Suppressor macrophage treated with lipopolysaccharide for 1 hour (primary cell): ENCODE measurements at places on chromosomes 3 and 15.

DNA sequence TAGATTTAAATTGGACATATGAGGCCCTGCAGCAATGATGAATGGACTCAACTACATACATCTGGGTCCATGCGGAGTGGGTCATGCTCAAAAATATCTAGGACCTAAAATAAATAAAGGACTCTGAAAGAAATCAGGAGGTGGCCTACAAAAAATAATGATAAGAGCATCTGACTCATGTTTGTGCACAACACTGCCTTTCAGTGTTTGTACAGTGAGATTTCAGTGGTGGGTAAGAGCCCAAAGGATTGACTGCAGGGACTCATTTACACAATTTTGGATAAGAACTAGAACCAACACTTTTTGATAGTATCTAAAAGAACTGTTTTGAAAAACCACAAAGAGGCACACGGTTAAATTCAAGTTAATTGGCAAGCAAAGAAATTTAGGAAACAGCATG lies 285.5 kb downstream of the SLC9A9 start:
- DNase-seq, result no peak

DNA sequence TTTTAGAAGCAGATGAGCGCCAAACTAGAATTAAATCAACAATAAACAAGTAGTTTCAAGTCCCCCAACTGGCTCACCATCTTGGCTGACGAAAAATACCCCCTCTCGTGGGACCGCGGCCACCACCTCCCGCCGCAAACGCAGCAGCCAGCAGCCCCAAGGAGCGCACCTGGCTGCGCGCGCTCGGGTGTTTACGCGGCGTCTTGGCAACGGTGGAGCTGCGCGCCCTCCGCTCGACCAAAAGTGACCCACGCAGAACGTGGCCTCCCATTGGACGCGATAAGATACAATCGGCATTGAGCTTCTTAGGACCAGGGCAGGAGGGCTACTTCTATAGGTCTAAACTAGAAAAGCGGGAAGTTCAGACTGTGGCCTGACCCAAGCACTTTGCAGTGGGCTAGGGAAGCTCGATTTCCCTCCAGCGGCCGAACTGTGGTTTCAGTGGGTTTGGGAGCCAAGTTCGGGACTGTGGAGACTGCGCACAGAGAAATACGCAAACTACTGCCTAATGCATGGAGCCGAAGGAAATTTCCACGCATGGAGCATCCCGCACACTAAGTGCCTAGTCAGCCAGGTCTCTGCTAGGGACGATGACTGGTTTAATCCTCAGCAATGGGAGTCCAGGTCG lies at the start of gene MNS1:
TSS of gene MNS1 (minus strand) at position 245 of the 628 bp plus-strand sequence. CDS start at position 80, 165 bp downstream.
- DNase-seq, result peak; percentile 96

- DNase-seq, result no peak
Measured at GRCh38 chr3:120438665-120439370, 12.0 kb downstream of the FSTL1 start.

DNA sequence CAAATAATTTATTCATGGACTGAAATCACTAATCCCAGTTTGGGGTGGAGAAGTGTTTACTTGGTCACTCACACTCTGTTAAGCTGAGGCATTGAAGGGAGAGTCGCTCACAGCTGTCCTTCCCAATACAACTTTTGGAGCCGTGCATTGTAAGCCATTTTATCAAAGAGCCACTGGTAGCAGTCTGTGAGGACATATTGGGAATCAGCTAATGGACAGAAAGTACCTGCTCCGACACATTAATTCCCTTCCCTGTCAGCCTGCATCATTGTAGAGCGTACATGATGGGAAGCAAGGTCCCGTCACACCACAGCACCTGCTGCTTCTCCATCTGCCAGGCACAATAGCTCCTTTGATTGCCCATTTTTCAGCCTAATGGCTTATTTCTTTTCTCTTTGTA lies 643.2 kb downstream of the SQOR start:
- DNase-seq, result no peak

DNA sequence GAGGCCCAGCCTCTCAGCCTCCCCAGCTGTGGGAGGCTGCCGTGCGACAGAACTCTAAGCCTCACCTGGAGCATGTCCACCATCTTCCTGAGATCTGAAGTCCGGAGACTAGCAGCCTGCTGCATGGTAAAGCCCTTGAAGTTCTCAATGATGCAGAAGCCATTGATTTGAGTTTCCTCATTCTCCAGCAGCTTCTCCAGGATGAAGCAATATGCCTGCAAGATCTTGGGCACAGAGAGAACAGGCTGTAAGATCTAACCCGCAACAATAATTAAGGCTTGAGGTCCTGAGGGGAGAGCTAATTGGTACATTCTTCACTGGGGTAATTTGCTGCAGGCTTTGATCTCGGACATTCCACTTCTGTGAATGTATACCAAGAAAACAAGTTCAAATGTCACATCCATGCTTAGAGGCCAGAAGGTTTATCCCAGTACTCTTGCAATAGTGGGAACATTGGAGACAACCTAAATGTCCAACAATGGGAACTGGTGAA lies 9.7 kb downstream of the RLBP1 start:
- no peak for DNase-seq

DNA sequence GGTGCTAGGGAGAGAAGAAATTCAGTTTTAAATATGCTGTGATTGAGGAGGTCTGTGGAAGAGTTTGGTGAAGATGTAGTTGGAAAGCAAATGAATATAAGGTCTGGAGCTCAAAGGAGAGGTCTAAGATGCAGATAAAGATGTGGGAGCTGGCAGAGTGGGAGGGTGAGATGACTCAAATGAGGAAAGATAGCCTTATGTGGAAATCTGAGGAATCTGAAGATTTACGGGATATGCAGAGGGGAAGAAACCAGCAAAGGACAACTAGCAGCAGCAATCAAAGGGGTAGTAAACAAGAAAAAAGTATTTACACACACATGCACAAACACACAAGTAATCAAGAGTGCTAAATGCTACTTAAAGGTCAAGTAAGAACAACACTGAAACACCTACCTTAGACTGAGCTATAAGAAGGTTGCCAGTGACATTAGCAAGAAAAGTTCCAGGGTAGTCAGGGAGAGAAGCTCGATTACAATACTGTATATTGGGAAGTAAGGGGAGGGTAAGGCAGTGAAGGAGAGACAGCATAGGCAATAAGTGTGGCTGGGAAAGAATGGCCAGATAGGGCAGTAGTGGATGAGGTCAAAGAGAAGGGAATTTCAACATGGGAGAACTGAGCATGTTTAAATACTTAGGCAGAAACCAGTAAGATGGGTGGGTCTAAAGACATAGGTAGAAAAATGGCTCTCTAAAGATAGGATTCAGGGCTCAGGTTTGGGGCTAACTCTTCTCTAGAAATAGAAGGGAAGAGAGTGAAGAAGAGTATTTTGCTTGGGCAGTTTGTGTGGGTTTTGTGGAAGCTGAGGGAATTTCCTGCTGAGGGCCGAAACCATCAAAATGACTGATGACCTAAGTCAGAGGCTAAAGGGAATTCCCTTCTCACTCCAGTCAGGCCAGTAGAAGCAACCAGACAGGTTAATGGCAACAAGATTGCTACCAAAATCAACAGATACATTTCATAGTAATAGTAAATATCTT lies 8.9 kb downstream of the CMTM6 start:
- peak; percentile 91 for DNase-seq

- no peak for DNase-seq
Measured at GRCh38 chr3:169062501-169062900, 601.0 kb downstream of the MECOM start.

DNA sequence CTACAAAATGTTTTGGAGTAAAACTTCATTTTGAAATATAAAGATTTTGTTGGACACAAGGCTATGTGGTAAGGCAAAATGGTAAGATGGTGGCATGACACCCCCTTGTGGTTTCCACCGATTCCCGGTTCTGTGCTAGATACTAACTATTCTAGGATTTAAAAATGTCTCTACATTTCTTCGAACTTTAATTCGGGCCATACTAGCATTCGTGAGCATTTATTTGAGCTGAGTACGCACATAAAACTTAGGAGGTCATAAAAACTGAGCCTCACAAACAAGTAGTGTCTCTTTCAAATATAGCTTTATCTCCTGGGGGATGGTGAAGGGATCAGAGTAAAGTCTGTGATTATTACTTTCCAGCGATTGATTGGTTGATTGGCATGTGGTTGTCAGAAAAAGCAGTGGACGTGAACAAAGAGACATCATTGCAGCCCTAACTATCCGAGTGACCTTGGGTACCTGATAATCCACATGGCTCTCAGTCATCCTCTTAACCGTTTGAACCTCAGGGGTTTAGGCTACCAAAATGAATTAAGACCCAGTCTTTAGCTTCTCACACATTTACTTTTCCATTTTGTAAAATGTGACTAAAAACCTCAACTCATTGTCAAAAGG lies 1.1 kb upstream of the ZNF639 start:
- peak; percentile 43 for DNase-seq

DNA sequence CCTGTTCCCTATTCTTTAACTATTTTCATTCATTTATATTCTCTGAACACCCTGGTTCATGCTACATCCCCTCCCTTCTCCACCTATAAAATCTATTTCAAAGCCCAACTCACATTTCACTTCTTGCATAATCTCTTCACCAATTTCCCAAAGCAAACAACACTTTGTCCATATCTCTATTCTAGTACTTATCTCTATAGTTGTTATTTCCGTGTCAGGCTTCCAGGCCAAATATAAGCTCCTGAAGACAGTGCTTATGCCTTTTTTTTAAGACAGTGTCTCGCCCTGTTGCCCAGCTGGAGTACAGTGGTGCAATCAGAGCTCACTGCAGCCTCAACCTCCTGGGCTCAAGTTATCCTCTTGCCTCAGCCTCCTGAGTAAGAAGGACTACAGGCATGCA lies 43.6 kb downstream of the DNAH12 start:
- no peak for DNase-seq

DNA sequence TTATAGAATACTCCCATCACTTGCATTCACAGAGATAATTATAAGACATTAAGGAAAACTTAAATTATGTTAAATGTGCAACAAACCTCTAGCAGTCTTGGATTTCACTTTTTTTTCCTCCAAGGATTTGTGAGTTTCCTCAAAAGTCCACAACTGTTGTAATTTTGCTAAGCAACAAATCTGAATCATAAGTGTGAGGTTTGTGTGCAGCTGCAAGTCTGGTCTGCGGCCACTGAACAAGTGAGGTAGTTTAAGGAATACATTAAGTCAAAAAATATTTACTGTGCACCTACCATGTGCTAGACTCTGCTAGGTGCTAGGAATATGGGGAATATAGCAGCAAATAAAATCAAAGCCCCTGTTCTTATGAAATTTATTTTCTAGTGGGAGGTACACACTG lies 70.2 kb downstream of the LRRC28 start:
- no peak for DNase-seq

DNA sequence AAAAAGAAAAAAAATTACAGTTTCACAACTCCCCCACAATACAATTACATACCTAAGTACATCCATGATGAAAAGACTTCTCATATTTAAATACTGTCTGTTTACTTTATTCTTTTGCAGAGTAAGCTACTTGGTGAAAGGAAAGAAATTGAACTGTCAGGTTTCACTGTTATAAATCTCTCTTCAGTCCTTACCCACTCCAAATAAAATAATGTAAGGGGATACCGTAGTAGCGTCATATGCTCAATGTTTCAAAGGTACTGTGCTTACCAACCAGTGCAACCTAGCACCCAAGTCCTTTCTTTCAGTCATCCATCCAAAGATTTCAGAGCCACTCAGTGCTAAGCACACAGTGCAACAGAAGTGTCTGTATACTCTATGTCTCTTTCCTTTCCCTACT lies 13.4 kb downstream of the GSK3B start:
- no peak for DNase-seq

DNA sequence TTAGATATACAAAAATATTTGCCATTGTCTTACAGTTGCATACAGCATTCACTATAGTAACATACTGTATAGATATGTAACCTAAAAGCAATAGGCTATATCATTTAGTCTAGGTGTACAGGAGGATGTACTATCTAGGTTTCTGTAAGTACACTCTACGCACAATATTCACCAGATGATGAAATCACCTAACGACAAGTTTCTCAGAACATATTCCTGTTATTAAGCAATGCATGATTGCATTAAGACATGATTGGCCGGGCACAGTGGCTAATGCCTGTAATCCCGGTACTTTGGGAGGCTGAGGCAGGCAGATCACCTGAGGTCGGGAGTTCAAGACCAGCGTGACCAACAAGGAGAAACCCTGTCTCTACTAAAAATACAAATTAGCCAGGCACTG lies 14.5 kb upstream of the PRKCI start:
- no peak for DNase-seq

GRCh38 chr15:79779746-79780145 lies 117.1 kb downstream of the MTHFS start:
- DNase-seq, result peak; percentile 72

- DNase-seq, result peak; percentile 65
Measured at GRCh38 chr3:34683851-34684250, 885.4 kb downstream of the PDCD6IP start.

DNA sequence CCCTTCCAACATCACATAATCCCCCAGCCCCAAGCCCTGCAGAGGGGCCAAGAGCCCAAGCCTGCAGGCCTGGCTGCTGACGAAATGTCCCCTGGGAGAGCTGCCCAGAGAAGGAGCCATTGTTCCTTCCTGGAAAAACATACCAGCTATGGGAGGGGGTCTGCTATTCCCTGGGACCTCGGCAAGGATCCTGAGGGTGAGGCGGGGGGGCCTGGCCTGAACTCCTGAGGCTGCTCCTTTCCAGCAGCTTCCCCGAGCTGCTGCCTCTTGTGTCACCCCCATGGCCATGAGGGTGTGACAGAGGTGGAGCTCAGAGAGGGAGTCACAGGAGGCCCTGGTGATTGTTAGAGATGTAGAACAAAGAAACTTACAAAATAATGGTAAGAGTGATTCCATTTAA lies 12.9 kb downstream of the LOXL1 start:
- no peak for DNase-seq

DNA sequence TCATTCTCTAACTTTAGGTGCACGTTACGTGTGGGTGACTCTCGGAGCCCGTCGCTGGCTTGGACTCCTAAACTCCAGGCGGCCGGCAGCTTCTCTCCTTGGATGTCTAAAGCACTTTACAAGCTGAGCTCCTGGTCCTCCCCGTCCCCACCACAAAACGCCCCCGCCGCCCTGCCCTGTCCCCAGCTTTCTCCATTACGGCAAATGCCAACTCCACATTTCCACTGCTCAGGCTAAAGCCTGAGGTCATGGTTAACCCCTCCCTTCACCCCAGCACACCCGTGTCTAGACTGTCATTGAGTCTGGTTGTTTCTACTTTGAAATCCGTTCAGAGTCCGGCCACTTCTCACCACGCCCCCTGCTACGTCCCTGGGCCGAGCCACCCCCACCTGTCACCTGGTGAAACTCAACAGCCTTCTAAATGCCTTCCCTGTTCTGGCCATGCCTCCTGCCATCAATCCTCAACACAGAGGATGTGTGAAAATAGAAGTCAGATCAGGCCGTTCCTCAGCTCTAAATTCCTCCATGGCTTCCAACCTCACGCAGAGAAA lies 8.1 kb upstream of the PCSK6 start:
- DNase-seq, result no peak

DNA sequence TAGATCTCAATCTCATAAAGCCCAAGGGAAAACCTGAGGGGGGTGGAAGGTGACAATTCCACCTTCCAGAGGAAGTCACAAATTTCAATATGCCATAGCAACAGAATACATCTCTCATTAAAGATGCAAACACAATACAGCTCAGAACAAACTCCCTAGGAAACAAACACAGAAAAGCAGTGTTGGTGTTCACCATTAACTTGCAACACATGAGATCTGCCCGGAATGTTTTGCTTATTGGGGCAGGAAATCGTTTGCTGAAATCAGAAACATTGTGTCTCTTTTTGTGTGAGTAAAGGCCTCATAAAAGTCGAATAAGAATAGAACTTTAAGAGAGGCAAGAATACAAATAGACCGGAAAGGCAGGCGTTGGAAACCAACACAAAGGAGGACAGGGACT lies 5.8 kb upstream of the RYR3 start:
- no peak for DNase-seq

GRCh38 chr3:188269040-188269439 lies 115.1 kb downstream of the LPP start:
- no peak for DNase-seq

GRCh38 chr3:188869628-188870027 lies 302.1 kb upstream of the TPRG1 start:
- no peak for DNase-seq
